ENCODE measurements at places on chromosomes 6 and 20.

- DNase-seq = no peak
These were observed 27.0 kb upstream of the TBC1D7 start for GRCh38 chr6:13355043-13355945.

GRCh38 chr20:4041748-4042411 lies 26.5 kb upstream of the RNF24 start:
- DNase-seq = peak; percentile 97

- DNase-seq = no peak
These were observed 12.0 kb downstream of the AARS2 start for GRCh38 chr6:44301106-44301505.

DNA sequence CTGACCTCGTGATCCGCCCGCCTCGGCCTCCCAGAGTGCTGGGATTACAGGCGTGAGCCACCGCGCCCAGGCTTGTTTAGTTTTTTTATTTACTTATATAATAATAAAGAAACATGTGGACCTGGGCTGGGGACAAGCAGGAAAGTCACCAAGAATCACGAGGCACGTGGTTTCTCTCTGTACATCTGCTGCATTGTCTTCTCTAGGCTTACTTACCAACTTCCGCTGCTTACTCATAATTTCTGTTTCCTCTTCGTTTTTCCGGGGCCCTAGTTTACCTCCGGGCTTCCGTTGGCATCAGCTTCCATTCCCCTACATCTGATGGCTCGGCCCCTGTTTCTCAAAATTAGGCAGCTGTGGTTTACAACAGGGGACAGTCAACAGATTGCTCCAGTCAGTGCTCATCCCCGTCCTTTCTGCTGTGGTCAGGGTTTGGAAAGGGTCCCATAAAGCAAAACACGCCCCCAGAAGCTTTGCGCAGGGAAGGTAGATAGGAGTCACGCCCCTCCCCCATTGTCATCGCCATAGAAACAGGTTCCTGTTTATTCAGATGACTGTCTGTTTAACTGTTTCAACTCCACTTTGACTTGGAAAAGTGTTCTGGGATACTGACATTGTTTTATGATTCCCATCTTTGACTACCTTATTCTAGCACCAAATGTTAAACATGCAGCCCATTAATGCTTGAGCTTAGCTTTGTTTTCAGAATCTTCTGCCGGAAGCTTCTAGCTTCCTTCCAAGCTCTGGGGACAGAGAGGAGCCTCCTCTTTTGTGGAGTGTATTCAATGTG lies 31.9 kb upstream of the TXLNB start:
- DNase-seq = peak; percentile 60

DNA sequence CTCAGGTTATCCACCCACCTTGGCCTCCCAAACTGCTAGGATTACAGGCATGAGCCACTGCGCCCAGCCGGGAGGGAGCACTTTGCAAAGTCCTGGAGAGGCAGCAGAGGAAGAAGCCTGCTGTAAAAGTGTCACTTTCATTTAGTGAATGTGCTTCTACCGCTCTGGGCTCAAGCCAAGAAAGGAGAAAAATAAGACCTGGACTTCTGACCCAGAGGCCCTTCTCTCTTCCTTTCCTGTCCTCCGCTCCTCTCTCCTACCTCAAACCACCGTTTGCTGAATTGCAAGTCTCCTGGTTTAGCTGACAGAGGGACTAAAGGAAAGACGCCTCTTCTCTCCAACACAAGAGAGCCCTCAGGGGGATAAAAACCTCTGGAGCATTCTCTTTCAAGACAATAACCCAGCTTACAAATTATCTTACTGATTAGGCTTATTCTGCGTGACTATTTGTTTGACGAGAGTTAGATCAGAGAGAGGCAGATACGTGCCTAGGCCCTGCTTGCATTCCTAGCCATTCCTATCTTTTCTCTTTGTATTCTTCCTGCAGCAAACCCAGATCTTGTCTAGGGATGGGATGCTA lies 84.2 kb upstream of the SLC22A23 start:
- DNase-seq = peak; percentile 61

DNA sequence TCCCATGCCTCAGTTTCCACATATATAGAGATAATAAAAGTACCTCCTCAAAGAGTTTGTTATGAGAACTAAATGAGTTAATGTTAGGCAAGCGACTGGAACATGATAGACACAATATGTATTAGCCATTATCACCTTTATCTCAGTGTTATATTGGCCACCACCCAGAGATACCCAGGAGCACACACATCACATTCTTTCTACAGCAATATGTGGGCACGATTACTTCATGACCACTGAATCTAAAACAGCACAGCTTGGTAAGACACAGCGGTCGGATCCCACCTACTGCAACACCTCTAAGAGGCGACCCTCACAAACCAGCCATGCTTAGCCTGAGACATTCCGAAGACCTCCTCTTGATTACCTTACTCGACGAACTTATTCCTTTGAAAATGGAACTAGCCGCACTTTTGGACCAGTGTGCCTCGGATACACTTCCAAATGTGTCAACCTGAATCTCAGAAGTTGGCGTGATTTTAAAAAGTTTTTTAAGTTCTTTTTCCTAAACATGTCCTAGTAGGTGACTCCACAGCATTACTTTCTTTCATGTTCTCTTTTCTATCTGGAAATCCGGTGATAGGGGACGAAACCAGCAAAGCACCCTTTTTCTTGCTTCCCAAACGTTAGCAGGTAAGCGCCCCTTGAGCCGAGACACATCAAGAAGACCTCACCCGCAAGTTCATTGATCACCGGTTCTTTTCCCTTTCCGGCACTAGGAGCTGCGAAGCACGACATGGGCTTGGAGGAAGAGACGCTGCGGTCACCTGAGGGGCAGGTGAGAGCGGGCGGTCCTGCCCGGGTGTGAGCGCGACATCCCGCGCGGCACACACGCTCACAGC lies 923 bp downstream of the GMDS start:
- no peak for DNase-seq

DNA sequence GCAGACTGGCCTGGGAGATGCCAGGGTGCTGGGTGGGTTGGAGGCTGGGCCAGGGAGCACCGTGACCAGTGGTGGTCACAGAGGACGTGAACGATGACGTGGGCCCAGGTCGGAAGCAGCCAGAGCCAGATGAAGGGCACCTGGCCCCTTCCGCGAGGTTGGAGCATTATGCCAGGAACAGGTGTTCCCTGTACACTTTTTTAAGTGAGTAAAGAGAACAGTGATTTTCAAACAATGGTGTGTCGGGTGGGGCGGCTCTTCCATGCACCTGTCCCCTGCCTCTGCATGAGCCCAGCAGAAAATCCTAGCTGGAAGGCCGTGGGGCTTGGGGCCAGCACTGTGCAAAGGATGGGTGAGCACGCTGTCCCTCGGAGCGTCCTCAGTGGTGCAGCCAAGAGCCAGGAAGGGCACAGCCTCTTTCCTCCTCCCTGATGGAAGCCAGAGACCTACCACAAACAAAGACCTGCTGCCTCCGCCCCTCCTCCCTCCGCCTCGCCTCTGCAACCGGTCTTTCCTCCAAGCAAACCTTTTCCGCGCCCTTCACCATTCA lies 350.5 kb downstream of the ZFAND3 start:
- no peak for DNase-seq

- DNase-seq = no peak
These were observed 231.8 kb upstream of the RREB1 start for GRCh38 chr6:6875818-6876470.

- no peak for DNase-seq
These were observed 32.9 kb downstream of the TRAM2 start for GRCh38 chr6:52543729-52544601.

GRCh38 chr6:166601956-166602355 lies 15.5 kb upstream of the RAMACL start:
- DNase-seq = no peak

- DNase-seq = no peak
These were observed 75.1 kb upstream of the SYNJ2 start for GRCh38 chr6:157906537-157907061.

DNA sequence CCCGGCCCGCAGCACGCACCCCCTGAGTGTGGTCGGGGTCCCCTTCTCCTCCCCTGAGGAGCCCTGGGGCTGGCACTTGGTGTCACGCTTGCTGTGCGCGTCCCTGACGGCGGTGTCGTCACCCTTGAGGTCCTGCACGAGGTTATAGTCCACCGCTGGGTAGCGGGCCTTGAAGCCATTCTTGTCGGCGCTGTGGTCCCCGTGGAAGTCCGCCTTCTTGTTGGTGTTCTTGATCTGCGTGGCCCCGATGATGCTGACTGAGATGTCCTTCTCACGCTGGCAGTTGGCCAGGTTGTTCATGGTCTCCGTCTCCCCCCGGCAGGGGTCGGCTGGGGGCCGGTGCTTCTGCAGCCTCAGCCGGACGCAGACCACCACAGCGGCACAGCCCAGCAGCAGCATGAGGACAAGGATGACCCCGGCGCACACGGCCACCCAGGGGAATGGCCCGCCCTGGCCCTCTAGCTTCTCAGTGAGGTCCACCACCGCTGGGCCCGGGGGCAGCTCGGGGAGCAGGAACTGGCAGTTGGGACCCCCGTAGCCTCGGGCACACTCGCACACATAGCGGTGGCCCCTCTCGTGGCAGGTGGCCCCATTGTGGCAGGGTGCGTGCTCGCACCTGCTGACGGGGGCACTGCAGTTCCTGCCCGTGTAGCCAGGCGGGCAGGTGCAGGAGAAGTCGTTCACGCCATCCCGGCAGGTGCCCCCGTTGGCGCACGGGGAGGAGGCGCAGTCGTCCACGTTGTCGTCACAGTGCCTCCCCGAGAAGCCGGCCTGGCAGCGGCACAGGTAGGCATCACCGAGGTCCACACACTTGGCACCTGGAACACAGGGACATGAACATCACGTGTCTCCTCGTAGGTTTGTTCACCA lies 7.4 kb downstream of the DLL1 start:
- DNase-seq = no peak

DNA sequence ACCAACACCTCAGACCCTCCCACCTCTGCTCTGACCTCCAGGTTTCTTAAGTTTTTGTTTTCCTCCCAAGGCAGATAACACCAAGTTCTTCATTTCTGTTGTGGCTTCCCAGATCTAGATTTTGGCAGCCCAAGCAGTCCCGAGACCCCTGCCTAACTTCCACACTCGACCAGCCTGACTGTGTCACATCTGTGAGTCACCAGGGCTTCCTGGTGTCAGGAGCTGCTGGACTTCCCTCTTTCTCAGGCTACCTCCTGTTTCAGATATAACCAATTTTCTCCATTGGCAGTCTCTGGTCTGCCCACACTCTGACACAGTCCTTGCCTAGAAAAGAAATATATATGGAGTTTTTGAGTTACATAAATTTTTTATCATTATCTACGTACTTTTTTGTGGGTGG lies 46.1 kb upstream of the CCN6 start:
- DNase-seq = no peak

- no peak for DNase-seq
These were observed 472.3 kb downstream of the CDH26 start for GRCh38 chr20:60430516-60431001.

- no peak for DNase-seq
These were observed 49.3 kb downstream of the PCSK2 start for GRCh38 chr20:17276101-17276500.

- no peak for DNase-seq
These were observed 2.0 kb downstream of the TSBP1 start for GRCh38 chr6:32369660-32370059.

DNA sequence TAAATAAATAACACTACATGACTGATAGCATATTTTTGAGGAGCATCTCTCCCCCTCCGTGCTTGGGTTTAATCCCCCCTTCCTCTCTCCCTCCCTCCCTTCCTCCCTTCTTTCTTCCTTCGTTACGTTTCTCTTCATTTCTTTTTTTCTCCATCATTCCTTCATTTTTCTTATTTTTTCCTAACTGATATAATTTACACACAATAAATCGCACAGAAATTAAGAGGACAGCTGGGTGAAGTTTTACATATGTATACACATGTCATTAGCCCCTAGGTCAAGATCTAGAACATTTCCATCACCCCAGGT lies 51.4 kb upstream of the EZR start:
- DNase-seq = no peak

- no peak for DNase-seq
These were observed 29.8 kb downstream of the CTNNBL1 start for GRCh38 chr20:37723668-37724067.

DNA sequence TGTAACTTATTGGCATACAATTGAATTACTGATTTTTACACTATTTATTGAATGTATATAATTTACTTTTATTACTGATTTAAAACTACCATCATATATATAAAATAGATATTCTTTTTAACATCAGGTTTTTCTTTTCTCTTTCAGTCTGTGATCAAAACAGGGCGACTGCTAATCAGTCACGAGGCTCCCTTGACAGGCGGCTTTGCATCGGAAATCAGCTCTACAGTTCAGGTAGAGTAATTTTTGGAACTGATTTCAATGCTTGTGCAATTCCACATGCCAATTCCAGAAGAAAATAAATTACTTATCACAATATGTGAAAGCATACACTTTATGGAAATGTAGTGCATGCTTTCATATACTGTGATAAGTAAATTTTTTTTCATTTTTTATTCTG lies 166.5 kb downstream of the BCKDHB start:
- no peak for DNase-seq

DNA sequence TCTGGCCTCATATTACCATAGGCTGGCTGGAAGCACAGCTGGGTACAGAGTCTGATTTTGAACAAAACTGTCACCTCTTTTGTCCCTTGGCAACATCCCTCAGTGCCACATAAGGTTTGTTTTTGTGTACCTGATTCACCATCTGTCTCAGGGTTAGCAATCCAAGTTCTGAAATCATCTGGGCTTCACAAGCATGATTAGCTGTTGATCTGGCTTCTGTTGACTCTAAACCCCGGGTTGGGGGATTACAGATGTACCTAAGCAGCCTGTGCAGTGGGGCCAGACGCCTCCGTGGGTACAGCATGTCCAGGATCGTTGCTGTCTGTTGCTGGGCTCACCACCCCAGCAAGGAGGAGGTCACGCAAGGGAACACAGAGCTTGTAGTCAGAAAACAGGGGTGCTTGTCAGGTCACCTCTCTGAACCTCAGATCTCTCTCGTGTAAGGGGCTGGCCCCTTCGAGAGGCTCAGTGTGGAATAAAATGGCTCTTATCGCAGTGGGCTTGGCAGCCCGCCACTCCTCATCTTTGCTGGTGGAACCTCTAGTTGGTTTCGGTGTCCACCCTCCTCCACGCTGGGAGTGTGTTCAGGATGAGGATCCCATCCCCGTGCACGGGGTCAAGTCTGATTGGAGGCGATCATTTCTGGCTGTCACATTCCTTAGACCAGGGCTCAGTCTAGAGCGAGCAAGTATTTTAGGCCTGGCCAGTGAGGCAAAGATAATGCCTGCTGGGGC lies 39.2 kb upstream of the ZNF831 start:
- no peak for DNase-seq

DNA sequence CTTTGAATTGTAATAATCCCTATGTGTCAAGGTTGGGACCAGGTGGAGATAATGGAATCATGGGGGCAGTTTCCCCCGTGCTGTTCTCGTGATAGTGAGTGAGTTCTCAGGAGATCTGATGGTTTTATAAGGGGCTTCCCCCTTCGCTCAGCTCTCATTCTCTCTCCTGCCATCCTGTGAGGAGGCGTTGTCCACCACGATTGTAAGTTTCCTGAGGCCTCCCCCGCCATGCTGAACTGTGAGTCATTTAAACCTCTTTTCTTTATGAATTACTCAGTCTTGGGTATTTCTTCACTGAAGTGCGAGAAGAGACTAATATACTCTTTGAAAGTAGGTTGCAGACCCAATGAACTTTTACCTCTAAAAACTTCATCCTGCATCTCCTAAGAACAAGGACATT lies 39.2 kb upstream of the KCNG1 start:
- DNase-seq = no peak

- DNase-seq = no peak
These were observed 135.3 kb upstream of the EEF1E1 start for GRCh38 chr6:8237668-8238067.

GRCh38 chr20:4091490-4092479 lies 76.4 kb upstream of the RNF24 start:
- DNase-seq = peak; percentile 32

- DNase-seq = no peak
These were observed 264.1 kb downstream of the CDC5L start for GRCh38 chr6:44651604-44652003.

GRCh38 chr6:41071501-41071922 lies 644 bp downstream of the OARD1 start:
- DNase-seq = no peak

Measured in large intestine (tissue), 12 donors.